ENCODE measurements at places on chromosomes 1 and 21. TPM values are rescaled to one million over a fixed set of nuclear protein-coding genes. Genes with fewer than 3 reads are reported as not detected.

Gene FCGR3B
- 14.3 TPM for total RNA-seq

Gene KCNE2
- total RNA-seq = 0.69 TPM

Gene KCTD3
- 51.7 TPM for total RNA-seq

Gene ARHGEF10L
- total RNA-seq = 24.7 TPM

Gene PM20D1
- 0.39 TPM for total RNA-seq

Gene LCE3D
- 1.9 TPM for total RNA-seq

Gene FBLIM1
- total RNA-seq = 14.6 TPM

Gene FHL3
- 23.4 TPM for total RNA-seq

Gene UBXN10
- 1.6 TPM for total RNA-seq

Gene NBPF19
- 49.8 TPM for total RNA-seq

Gene ETV3L
- total RNA-seq = not detected

Gene NTNG1
- 9.1 TPM for total RNA-seq

Gene C8A
- not detected for total RNA-seq

Gene PLA2G2F
- 3.0 TPM for total RNA-seq

Gene GOLT1A
- total RNA-seq = not detected

- no peak for DNase-seq
Observed at GRCh38 chr1:51345300-51345687, 14.9 kb upstream of the TTC39A start.

DNA sequence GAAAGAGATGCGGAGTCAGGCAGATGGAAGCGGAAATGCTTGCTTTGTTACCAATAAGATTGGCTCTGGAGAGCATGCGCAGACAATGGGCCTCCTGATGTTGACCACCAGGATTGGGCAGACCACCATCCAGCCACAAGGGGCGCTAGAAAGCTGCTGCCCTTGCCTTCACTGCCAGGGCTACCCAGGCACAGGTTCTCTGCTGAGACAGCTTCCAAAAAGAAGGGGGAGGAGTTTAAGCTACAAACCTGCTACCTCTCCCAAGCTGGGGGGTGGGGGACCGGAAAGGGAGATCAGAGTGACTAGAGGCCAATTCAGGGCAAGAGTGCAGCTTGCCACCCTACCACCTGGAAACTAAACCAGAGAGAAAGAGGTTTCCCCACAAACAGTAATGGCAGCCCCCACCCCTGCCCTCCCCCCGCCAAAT is 369.7 kb downstream of the RRAGC start:
- no peak for DNase-seq

DNA sequence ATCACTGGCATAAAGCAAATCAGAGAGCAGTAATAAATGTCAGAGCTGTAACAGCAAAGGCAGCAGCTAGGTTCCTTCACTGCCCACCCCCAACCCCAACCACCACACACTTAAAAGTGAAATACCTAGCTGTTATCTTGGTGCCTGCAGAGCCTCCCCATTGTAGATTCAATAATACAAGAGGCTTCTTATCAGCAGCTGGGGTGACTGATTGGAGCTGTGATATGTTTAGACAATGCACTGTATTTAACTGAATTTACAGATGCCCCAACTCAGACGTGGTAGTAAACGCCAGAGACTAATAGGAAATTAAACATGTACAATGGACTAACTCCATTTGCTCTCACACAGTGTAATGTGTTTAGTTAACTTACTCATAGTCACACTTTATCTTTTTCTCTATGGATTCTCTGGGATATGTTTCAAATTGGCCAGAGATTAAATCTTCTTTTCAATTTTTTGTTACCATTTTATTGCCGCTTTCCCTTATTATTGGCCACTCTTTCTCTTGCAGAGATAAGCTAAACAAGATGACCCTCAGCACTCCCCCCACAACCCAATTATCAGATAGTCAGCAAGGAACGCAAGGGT is 117.1 kb downstream of the ESRRG start:
- no peak for DNase-seq

- DNase-seq = no peak
Observed at GRCh38 chr21:21102896-21103295, 104.7 kb downstream of the NCAM2 start.

DNA sequence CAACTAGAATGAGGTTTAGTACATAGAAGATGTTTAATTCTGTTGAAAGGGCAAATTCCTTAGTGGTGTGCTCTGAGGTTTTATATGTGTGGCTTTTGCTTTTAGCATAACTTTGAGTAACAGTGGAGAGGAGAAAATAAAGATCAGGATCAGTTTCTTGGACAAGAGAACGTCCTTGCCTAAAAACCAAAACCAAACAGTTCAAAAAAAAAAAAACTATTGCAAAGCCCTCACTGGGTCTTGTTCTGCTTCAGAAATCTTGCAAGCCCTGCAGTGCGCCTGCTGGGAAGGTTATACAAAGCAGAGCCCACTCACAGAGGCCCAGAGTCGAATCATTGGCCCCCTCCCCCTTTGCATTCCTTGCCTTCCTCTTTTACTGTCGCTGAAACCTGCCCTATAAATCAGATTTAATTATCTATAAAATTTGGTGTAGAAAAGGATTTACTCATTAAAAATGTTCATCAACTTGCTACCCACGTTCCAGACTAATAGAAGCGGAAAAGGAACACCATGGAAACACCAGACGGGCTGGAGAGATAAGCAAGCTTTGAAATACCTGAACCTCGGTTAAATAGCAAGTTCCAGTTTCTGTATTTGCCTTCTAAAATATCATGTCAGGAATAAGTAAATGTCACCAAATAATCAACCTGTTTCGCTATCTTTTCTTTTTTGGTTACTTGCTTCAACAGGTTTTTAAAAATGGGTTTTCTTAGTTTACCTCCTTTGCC is 201.6 kb upstream of the PTBP2 start:
- DNase-seq = no peak

- no peak for DNase-seq
Observed at GRCh38 chr21:41326414-41327080, 9.9 kb downstream of the FAM3B start.

DNA sequence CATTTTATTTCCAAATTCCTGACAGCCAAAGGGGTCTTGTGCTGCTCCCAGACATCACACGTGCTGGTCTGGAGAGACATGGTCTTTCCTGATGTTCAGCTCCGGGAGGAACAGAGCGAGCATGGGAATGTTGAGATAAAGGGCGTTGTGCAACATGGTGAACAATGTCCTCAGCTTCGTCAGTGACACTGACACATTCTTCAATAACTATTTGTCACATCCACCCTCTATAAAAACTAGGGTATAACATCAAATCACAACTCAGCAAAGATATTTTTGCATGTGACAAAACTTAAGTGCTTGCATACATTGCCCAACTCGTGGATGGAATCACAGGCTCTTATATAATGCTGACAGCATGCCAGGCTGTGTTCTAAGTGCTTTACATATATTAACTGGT is 42.4 kb upstream of the GRHL3 start:
- DNase-seq = no peak

DNA sequence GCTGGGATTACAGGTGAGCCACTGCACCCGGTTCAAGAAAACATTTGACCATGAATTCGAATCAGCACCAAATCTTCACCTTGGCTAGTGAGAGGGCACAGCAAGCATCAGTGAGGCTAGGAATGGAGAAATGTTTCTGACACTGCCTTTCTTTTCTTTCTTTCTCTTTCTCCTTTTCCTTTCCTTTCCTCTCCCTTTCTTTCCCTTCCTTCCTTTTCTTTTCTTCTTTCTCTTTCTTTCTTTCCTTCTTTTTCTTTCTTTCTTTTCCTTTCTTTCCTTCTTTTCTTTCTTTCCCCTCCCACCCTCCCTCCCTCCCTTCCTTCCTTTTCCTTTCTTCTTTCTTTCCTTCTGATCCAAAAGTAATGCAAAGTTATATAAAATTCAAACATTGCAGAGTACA is 40.9 kb downstream of the GFI1 start:
- no peak for DNase-seq

- peak; percentile 47 for DNase-seq
Observed at GRCh38 chr1:108609483-108610049, 49.7 kb downstream of the EEIG2 start.

- DNase-seq = peak; percentile 28
Observed at GRCh38 chr1:227343727-227344551, 25.6 kb upstream of the CDC42BPA start.

GRCh38 chr1:55214212-55214933 is 791 bp downstream of the USP24 start:
- no peak for DNase-seq

DNA sequence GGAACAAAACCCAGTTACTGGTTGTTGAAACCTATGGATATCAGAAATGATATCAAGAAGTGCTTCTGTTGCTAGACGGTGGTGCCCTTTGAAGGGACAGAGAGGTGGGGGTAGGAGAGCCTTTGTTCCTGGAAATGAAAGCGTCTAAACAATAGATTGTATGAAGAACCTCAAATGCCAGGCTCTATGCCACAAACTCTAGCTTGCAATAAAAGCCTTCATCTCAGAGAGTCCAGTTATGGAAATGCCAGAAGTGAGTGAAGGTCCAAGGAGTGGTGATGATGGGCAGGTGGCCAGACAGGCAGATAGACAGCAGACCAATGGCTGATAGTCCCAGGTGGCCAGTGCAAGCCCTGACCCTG is 414.1 kb upstream of the PROX1 start:
- DNase-seq = no peak

DNA sequence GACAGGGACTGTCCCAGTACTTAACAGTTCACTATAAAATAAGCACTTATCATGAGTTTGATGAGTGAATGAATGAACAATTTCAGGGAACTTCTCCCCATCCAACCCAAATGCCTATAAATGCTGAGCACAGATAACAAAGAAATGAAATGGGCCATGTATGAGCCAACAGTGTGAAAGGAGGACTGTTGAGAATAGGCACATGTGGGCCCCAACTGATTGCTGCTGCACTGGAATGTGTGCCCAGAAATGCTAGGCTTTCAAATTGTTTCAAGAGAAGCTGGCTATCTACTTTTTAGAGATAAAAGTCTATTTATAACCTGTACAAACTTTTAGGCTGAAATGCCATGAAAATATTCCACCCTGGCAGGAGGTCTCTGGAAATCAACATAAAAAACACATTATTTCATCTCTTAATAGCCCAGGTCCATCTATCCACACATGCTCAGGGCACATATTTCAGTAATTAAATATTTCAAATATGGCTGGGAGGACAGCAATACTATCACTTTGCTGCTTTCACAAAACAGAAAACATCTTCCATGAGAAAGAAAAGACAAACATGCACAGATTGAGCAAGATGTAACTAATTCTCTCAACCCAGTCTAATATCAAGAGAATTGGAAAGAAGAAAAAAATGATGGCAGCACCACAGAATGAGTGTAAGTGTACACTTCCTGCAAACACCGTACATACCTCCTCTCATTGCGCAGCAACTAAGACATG is 49.8 kb downstream of the COLGALT2 start:
- DNase-seq = no peak

GRCh38 chr1:35883635-35884101 is 659 bp downstream of the AGO1 start:
- DNase-seq = no peak

DNA sequence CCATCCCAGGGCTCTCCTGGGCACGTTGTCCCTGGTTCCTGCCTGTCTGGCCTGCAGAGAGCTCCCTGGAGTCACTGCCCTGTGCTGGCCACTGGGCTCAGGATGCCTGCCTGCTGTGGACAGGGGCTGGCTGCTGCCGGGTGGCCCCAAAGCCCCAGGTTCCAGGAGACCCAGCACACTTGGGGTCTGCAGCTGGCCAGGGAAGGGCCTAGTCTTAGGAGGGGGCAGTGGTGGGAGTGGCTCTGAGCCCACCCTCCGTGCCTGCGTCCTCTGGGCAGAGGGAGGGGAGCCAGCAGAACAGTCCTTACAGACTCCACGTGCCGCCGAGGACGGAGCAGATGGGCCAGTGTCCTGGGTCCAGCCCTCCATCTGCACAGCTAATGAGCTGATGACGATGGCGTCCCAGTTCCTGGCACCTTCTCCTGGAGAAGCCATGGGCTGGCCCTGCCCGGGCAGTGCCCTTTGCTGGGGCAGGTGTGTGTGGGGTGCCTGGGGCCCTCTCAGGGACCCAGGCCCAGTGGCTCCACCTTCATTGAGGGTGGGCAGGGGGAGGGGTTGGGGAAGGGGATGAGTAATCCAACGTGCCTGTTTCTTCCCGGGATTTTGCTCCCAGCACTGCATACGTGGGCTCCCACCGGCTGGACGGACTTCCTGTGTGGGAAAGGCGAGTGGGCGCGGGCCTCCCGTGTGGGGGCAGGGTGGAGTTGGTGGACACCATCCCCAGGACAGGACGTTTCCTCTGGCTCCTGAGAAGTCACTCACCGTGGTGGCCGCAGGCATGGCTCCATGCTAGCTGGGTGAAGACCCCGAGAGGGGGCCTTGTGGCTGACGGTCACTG is 6.8 kb upstream of the PLCH2 start:
- no peak for DNase-seq

- no peak for DNase-seq
Observed at GRCh38 chr1:5982868-5983267, 9.4 kb downstream of the NPHP4 start.

DNA sequence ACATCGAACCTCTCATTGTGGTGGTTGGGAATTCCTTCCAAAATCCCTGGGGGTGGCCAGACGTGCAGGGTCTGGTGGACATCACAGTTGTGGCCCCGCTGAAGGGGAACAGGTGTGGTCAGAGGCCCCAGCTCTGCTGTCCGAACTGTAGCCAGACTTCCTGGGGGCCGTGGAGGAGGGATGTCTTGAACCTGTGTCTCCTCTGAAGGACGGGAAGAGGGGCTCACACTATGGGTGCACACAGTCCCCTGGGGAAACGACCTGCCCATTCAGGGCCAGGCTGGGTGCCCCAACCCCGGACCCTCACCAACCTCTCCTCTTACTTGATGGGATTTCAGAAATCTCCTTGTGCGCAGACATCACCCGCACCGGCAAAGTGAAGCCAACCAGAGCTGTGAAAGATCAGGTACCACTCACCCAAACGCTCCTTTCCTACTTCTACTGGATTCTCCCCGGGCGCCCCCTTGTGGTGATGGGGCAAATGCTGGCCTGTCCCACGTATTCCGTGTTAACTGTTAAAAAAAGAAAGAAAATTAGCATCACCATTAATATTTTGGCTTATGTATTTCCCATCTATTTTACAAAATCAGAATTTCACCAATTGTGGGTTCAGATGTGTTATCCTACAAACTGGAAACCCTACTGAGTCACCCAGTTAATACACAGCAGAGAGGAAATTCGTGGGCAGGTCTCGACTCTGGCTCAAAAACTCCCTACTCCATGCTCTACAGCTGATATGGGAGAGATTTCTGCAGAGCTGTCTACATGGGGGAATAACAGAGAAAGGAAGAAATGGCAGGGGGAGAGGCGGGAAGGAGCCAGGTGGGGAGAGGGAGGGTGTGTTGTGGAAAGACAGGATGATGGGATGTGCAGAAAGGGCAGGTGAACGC is 28.1 kb downstream of the PADI4 start:
- DNase-seq = no peak

DNA sequence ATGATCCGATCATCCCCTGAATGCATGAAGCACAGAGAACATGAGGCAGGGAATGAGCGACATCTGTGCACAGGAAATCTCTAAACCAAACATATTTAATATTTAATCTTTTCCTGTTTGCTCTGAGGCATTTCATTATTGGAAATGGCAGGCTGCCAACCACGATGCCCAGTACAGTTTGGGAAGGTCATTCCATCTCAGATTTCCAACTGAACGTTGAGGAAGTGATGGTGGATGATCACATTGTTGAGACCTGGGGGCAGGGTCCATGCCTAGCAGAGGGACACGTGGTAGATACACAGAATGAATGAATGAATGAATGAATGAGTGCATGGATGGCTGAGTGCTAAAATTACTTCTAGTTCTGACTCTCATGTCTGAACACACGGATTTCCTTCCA is 15.9 kb upstream of the FASLG start:
- no peak for DNase-seq

GRCh38 chr1:41884256-41885230 is 34.2 kb downstream of the HIVEP3 start:
- no peak for DNase-seq

Data from skin of body (tissue), 3 donors.